SK-N-SH (cell line): ENCODE measurements at places on chromosomes 4 and X.

- DNase-seq, result peak; percentile 29
These were observed 5.4 kb downstream of the SLC25A6 start for GRCh38 chrX:1386338-1387127.

DNA sequence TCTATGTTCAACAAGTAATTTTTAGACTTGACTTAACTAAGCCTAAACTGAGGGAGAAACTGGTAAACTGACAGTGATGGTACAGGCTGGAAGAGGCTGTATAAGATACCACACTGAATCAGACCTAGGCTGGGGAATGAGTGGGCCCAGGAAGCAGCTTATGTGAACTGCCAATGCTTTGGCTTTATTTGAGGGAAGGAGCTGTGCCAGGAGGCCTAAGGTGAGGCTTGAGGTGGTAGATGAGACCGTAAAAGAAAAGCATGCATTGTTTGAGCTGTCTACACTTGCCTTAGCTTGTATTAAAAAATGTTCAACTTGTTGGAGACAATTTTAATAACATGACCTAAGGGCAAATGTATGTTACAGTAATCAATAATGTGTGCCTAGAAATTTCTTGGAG is 96.2 kb downstream of the RS1 start:
- DNase-seq, result no peak

GRCh38 chr4:24334906-24335305 is 249.4 kb downstream of the DHX15 start:
- DNase-seq, result no peak

DNA sequence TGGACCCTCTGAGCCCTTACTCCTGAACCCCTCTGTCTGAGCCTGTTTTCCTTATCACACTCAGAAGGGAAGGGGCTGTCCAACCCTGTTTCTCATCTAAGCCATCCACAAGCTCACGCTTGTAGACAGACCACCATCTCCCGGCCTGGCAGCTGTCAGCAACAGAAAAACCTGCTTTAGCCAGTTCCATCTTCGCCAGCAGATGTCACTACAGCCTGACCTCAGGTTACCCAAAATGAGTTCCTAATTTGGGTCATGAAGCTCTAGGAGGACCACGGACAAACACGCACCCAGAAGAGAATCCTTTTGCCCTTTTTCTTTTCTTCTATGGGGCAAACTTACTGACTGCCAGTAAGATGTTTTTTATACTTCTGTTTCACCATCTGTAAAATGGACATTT is 445.4 kb downstream of the BCOR start:
- peak; percentile 34 for DNase-seq

DNA sequence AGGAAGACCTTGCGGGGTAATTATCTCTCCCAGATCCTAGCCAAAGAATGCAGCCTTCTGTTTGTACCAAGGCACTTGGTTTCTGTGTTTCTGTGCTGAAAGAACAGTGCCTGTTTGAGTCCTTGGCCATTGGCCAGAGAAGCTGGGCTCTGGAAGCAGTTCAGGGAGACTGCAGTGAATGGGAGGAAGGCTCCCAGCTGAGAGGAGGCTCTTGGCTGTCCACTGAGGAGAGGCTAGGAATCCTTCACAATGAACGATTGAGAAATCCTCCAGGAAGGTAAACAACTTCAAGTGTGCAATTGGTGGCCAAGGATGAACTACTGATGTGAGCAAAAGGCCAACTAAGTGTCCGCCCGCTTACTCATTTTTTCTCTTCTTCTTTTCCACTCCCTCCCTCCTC is 61.3 kb downstream of the HS3ST1 start:
- DNase-seq, result no peak

DNA sequence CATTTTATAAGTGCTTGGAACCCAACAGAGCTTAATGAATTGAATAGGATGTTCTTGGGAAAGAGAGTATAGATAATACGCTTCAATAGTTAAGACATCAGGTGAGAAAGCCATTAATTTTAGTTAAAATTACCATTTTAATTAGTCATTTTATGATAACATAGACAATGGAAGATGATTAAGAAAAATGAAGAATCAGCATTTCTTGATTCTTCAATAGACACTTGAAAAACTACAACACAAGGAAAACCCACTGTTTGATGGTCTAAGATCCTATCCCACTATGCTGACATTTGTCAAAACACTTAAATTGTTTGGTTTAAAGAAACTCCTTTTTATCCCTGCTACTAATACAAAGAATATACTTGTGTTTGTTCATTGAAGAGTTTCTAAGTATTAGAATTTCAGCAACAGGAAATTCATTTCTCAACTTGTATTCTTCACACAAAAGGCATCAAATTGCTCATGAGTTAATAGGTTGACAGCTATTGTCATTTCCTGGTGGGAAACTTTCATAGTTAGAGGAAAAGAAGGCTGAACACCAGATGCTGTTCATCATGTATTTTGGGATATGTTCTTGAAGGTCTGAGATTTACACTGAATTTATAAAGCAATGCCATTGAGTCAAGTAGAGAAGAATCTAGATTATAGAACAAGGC is 9.6 kb upstream of the CXCL2 start:
- no peak for DNase-seq

GRCh38 chr4:140595065-140595464 is 26.3 kb upstream of the UCP1 start:
- no peak for DNase-seq

DNA sequence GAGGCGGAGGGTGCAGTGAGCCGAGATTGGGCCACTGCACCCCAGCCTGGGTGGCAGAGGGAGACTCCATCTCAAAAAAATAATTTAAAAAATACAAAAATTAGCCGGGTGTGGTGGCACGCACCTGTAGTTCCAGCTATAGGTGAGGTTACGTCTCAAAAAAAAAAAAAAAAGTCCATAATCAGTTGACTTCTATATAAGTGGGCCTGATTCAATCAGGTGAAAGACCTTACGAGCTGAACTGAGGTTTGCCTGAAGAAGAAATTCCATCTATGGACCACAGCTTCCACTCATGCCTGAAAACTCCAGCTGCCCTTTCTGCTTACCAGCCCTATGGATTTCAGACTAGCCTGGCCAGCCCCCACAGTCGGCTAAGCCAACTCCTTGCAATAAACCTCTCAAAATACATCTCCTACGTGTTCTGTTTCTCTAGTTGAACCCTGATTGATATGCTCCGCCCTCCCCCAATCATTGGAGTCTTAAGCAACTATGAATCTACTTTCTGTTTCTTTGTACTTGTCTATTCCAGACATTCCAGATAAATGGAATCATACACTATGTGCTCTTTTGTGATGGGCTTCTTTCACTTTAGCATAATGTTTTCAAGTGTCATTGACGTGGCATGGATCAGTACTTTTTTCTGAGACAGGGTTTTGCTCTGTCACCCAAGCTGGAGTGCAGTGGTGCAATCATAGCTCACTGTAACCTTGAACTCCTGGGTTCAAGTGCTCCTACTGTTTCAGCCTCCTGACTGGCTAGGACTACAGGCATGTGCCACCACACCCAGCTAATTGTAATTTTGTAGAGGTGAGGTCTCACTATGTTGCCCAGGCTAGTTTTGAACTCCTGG is 36.6 kb downstream of the SAT1 start:
- no peak for DNase-seq

DNA sequence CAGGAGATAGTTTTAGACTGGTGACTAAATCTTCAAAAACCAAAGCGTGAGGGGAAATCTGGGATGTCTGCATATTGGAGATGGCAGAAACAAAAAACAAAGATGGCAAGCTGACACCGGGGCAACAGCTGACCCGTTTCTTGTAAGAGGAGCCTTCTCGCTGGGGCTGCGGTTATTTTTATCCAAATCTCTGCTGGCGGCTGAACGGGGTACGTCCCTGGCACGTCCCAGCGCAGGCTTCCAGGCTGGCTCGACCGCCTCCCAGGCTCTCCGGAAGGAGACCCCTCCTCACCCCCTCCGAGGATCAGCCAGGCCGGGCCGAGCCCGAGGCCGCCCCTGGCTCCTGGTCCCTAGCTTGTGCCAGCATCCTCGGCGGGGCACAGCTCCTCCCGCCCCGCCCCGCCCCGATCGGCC is 403 bp downstream of the SGCB start:
- peak; percentile 90 for DNase-seq

- no peak for DNase-seq
These were observed 388.4 kb upstream of the HS3ST1 start for GRCh38 chr4:11817088-11817487.

DNA sequence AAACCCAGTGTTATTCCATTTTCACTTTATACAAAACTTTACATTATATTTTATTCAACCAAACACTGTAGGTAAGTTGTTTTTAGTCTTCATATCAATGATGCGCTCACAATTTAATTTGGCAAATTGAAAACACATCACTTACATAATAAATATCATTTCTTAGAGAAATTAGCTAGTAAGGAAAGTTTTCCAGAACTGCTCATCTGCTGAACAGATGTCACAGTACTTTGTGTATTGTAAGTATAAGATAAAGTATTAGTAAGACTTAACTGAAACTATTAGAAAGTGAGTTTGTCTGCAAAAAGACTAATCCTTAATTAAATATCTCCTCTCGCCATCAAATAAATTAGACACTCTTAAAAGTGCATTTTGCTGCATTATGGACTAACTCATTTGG is 108.7 kb upstream of the PACRGL start:
- no peak for DNase-seq

DNA sequence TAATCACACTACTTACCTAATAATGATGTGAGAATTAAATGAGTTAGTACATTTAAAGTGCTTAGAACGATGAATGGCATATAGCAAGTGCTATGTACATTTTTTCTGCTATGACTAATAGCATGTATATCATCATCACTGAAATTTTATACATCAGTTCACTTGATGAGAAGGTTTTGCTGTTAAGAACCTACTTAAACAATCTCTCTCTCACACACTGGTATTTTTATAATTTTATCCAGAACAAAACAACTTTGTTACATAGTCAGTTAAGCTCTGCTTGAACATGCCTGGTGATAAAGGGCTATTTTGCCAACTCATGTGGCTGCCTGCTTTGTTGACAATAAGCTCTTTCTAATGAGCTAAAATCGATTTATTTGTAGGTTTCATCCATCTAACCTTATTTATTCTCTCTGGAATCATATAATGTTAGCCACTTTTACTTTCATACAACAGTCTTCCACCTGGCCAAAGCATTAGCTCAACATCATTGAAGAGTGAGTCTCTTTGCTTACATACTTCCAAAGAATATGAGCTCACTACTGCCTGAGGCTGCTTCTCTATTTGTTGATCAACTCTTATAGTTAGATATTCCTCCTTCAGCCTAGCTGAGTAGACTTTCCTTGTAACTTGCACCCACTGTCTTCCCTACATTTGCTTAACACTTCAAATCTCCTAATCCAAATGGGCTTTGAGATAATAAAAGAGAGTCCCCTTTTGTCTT is 372.7 kb upstream of the BOD1L1 start:
- no peak for DNase-seq

DNA sequence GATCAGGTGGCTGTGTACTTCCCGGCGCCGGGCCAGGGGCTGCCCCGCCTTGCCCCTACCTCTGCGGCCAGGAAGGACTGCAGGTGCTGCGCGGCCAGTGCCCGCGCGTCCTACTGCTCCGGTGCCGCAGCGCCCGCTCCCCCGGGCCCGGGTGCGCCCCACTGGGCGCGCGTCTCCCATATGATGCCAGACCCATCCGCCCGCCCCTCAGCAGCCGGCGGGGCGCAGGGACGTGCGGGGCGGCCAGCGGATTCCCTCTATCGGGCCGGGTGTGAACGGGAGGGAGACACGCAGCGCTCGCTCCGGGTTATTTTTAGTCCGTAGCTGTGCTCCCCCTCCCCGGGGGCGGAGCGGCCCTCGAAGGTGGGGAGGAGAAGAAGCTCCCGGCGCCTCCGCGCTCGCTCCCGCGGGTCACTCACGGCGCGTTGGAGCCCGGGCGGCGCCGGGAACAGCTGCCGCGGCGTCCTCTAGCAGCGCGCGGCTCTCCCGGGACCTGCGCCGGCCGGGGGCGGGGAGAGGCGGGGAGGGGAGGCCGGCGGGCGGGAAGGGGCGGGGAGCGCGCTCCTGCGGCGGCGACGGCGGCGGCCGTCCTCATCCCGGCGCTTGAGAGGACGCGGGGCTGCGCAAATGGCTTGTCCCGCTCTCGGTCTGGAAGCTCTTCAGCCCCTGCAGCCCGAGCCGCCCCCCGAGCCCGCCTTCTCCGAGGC is 103.6 kb downstream of the UCHL1 start:
- DNase-seq, result peak; percentile 90

DNA sequence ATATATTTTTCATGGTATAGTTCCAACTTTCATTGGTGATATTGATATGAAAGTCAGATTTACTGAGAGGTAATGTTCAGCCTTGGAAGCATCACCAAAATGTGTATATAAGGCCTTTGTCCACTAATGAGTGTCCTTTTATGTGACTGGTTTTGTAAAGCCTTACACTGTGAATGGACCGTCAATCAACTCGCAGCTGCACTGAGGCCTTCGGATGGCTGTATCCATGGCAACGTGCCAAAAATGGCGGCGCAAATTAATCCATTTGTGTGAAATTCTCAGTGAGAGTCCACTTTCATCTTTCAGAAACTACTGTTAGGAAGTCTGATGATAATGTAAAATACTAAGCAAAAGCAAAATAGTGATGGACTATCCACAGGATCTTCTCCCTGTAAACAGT is 131.7 kb downstream of the SPCS3 start:
- DNase-seq, result no peak

GRCh38 chrX:12702509-12703091 is 88.6 kb upstream of the PRPS2 start:
- peak; percentile 14 for DNase-seq

DNA sequence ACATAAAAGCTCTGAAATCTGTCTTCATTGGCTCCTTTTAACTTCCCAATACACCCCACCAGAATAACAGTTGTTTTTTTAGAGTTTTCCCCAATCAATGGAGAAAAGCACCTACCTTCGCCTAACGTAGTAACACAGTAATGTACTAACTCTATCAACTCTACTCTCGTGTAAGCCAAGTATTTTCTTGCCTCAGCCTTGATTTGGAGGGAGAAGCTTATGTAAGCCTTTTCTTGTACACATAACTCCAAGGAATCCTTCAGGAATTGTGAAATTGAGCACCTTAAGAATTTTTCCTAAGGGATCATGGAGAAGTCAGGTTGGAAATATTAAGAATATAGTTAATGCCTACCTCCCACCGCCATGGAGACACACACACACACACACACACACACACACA is 181.2 kb downstream of the RAPGEF2 start:
- no peak for DNase-seq

DNA sequence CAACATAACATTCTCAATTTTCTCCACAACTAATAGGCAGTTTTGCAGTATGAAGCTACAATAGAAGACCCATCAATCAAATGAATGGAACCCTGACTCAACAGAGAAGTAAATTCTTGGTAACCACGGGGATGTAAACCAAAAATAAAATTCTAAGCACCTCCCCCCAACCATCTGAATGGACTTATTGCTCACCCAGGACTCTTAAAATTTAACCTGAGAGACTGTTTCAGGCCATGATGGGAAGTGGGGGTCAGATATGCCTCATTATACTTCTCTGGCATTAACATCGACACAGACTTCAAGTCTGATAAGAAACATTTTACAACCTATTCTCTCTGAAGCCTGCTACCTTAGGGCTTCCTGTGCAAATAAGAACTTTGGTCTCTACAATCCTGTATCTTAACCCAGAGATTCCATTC is 620.9 kb downstream of the TLL1 start:
- DNase-seq, result no peak

DNA sequence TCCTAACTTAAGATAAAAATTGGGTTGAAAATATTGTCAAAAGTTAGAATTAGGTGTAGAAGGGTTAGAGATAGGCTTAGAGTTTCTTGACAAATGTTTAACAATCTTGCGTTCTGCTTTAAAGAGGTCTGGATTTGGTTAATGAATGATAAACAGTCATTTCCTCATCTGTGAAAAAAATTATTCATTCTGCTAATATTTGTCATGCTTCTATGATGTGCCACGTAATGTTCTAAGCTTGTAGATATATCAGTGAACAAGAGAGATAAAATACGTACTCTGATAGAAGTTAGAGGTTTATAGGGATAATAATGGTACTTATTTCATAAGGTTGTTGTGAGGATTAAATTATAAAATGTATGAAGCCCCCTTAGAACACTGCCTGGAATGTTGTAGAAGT is 443.0 kb upstream of the GALNT7 start:
- DNase-seq, result no peak
